Liver (tissue), 10 donors: ENCODE measurements at places on chromosomes 1 and 21. TPM values are rescaled to one million over a fixed set of nuclear protein-coding genes. Genes with fewer than 3 reads are reported as not detected.

GRCh38 chr1:16625497-16626408 lies 12.4 kb upstream of the NBPF1 start:
- DNase-seq = no peak

DNA sequence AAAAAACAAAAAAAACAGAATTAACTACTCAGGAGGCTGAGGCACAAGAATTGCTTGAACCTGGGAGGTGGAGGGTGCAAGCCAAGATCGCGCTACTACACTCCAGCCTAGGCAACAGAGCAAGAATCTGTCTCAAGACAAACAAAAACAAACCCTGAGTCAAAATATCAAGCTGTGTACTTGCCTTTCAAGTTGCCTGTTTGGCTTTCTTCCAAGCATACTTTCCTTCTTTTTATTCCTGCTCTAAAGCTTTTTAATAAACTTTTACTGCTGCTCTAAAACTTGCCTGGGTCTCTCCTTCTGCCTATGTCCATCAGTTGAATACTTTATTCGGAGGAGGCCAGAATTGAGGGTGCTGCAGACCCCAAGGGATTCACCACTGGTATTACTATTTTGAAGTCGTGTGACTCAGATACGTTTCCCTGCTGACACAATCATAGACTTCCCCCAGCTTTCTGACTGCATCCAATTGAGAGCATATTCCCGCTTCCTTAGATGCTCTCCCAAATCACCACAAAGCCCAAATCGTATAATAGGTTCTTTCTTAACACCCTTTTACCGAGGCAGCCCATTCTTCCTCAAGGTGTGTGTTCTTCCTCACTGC lies 3.5 kb upstream of the ACBD6 start:
- DNase-seq = no peak

DNA sequence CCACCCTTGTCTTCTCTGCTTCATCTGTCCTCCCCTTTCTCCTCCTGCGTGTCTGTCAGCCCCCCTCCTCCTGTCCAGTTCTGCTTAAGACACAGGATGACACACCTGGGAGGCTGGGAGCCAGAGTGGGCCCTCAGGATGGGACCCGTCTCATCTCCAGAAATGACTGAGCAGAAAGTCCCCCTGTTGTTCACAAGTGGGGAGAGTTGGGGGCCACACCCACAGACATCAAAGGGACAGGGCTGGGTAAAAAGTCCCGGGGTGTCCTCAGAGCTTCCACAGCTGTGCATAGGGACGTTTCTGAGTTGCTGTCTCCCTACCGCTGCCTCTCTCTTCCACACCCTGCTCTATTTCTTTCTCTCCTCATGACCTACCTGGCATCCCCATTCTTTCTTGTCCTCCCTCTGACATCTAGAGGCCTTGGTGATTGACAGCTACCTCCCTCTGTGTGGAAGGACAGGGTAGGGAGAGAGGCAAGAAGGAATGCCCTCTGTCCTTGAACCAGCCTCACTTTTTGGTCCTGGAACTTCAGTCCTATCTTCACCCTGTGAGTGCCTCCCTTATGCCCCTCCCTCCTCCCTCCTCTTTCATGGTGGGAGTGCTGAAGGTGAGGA lies 19.5 kb upstream of the SH2D2A start:
- no peak for DNase-seq

The COL24A1 gene
- under 0.01 TPM for total RNA-seq

- no peak for DNase-seq
Observed at GRCh38 chr21:42016364-42016985, 6.3 kb upstream of the ZBTB21 start.

The PRAMEF6 gene
- not detected for total RNA-seq

DNA sequence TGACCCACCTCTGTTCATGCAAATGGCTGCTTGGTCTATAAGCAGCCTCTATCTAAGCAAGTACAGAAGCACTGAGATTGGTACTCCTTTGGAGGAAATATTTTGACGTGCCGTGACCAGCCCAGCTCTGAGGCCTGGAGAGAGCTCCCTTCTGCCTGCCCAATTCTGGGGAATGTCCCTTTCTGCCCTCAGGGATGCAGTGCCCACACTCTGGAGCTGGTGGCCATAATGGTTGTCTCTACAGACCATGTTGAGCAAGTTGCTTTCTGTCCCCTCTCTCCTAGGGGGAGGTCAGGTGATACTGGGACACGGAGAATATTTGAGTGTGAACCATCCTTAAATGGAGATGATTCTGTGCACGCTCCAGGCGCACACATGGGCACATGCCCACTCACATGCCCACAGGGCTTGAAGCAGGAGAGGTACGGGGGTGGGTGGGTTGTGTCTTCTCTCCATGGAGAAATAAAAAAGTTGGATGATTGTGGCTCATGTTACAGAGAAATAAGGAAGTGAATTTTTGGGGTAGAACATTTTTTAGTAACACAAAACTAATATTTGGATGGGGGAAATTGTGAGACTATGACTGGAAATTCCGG lies 13.9 kb upstream of the ALPL start:
- DNase-seq = no peak

The CENPF gene
- 47.3 TPM for total RNA-seq

DNA sequence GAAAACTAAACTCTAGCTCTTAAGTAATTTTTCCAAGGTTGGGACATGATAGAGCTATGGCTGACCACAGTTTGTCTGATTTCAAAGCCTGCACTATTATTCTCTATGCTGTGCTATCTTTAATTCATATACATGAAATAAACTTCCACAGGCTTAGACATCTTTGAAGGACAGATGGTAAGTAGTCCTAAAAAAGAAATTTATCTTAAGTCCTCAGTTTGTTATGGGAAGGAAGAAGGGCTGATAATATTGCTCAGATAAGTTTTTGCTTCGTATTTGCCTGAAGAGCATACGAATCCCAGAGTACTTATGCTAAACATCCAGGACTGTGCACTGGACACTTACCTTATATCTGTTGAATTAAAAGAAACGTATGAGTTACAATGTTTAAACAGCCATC lies 39.6 kb downstream of the VCAM1 start:
- DNase-seq = no peak

The UQCRHL gene
- total RNA-seq = 2.9 TPM

The FOXD3 gene
- total RNA-seq = not detected

DNA sequence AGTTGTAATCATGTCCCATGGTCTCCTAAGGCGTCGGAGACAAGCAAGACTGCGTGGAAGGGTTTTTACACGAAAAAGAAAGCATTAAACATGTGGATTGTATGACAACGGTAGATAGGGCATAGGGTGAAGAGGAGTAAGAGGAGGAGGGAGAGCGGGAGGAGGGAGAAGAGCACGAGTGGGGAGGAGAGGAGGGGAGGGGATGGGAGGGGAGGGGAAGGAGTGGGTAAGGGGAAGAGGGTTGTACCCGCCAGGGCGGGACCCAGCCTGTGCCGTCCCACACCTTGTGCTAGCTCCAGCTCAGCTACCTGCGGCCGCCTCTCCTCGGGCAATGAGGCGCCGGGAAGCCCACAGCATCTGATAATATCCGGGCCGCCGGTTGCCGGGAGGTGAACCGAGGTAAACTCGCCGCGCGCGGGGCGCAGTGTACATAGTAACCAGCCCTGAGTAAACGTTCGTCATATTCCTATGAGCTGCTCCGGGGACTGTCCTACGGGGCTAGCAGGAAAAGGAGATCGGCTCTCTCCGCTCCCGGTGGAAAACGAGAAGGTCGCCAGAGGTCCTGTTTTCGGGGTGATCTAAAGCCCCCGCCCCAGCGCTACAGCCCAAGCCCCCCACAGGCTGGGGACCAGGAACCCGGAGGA lies 449 bp upstream of the RCAN3 start:
- DNase-seq = peak; percentile 69

DNA sequence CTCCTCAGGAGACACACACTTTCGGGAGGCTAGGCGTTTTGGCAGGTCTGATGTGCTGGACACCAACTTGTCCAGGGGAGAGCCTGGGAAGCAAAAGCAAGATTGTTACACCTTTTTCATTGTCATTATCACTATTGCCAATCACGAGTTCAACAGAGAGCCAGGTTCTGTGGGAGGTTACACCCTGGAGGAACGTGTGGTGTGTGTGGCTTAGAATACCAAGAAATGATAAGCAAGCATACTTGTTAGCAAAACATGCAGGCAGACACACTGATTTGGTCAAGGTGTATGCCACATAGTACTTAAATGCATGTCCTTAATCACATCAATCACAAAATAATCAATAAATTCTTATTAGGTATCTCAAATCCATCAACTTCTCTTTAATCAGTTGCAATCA lies 16.1 kb downstream of the HMGCS2 start:
- DNase-seq = no peak

DNA sequence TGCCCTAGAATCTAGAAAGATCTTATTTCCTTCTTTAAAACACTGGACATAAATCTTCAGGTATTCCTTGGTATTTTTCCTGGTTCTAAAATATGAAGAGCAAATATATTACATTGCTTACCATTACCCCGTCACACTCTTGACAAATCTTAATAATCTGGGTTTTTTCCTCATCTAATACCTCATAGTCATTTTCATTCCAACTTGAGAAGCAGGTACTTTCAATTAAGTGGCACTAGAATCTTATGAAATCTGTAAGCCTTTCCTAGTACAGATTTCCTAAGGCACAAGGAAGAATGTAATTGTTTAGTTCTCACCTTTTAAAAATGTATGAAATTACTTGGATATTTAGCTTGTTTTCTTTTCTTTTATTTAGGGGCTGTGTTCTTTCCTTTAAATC lies 481.5 kb upstream of the ZRANB2 start:
- DNase-seq = no peak

The C8B gene
- 703 TPM for total RNA-seq

GRCh38 chr21:28885853-28886177 lies 106.9 kb downstream of the LTN1 start:
- DNase-seq = no peak

DNA sequence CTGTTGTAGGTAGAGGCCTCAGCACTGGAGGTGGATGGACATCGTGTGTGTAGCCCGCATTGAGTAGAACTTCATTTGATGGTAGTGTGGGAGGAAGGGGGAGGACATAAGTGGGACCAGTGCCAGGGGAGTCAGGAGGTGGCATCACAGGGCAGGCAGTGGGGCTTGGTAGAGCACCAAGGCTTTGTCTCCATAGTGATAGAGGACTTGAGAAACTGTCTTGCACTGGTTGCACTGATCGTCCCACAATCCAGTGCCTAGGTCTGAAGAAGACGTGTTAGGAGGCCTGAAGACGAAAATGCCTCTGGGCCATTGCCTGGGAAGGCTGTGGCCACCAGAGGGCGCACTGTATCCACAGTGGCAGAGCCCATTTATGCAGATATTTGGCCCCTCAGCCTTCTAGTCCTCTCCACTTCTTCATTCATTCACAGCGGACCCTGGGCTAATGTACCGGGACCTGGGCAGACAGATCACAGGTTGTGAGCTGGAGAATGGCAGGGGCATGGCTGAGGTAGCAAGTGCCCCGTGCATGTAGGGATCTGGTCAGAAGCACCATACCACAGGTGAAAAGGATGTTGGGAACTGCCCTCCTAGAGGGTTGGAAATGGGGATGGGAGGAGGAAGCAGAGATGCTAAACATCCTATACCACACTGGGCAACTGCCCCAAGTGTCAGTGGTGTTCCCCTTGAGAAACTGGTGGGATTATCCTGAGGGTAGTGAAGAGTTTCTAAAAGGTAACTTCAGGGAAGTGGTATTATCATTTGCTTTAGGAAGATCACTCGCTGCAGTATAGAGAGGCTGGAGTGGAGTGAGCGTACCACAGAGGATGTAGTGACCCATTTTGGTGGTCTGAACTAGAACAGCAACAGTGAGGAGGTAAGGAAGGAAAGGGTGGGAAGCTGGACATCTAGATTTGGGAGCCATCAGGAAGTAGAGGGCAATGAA lies 95.3 kb downstream of the PIK3R3 start:
- DNase-seq = peak; percentile 88

The MAPKAPK2 gene
- 9.1 TPM for total RNA-seq

DNA sequence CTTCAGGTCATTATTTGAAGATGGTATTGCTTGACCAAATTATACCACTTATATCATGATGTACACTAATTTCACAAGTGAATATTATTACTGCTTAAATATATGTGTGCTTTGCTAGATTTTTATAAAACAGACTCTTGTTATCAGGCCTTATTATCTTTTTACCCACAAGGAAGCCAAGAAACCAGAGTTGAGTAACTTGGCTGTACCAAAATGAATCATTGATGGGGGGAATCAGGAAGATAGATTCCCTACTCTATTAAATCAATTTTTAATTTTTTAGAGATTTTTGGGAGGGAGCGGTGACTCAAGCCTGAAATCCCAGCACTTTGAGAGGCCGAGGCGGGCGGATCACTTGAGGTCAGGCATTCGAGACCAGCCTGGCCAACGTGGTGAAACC lies 16.0 kb upstream of the SCCPDH start:
- no peak for DNase-seq

The ANGEL2 gene
- 23.3 TPM for total RNA-seq

GRCh38 chr1:3904006-3904842 lies 4.2 kb upstream of the C1orf174 start:
- no peak for DNase-seq

DNA sequence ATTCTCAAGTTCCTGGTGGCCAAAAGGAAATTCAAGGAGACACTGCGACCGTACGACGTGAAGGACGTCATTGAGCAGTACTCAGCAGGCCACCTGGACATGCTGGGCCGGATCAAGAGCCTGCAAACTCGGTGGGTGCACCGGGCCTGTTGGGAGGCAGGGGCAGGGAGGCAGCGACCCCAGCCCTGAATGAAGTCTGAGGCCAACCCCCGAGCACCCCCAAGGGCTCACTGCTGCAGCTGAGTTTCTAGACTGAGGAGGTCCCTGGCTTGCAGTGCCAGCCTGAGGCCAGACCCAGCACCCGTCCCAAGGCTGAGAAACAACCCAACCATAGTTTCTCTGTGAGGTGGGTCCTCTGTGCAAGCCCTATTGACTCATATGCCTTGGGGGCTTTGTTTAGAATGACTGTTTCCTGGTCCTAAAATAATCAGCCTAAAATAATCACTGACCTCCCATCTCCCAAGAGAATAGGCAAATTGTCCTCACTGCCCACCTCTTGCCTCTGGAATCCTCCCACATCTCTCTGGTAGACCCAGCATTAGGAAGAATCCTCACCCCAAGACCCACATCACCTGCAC lies 27.1 kb downstream of the CITED4 start:
- DNase-seq = no peak

DNA sequence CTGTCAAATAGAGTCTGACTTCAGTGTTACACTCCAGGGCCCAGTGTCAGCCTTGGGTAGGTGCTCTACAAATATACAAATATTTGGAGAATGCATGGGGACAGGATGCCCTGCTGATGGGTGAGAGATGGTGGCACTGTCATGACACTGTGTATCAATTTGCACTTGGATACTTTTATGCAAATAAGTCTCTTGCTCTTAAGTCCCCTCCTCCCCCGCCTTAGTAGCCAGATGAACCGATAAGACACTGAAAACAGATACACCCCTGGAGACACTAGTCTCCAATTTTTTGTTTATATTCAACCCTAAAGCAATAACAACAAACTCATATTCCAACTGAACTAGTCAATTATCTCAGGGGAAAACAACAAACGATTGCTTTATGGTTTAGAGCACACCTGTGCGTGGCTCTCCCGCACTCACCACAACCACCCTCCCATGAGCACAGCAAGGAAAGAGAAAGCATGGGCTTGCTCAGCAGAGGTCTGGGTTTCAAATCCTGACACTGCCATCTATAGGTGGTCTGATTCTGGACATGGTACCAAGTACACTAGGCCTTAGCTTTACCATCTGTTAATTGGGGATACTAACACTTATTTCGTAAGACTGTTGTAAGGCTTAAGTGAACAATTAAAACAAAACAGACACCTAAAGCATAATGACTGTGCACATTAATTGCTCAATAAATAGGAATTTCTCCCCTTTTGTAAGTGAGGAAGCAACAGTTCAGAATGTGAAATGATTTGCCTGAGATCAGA lies 50.3 kb downstream of the HIVEP3 start:
- DNase-seq = no peak

The SIK1 gene
- 1.3 TPM for total RNA-seq
